ENCODE measurements at places on chromosomes 1 and 21.

- peak; percentile 42 for DNase-seq
These were observed at the start of the genes FBXO2 and FBXO44 for GRCh38 chr1:11654137-11654938. FBXO2 (minus strand) TSS chr1:11654429; CDS start chr1:11654340, 89 bp downstream. FBXO44 (plus strand) TSS chr1:11654877; CDS start chr1:11655836, 959 bp downstream.

GRCh38 chr1:229562686-229563085 lies 4.2 kb upstream of the ABCB10 start:
- DNase-seq: no peak

DNA sequence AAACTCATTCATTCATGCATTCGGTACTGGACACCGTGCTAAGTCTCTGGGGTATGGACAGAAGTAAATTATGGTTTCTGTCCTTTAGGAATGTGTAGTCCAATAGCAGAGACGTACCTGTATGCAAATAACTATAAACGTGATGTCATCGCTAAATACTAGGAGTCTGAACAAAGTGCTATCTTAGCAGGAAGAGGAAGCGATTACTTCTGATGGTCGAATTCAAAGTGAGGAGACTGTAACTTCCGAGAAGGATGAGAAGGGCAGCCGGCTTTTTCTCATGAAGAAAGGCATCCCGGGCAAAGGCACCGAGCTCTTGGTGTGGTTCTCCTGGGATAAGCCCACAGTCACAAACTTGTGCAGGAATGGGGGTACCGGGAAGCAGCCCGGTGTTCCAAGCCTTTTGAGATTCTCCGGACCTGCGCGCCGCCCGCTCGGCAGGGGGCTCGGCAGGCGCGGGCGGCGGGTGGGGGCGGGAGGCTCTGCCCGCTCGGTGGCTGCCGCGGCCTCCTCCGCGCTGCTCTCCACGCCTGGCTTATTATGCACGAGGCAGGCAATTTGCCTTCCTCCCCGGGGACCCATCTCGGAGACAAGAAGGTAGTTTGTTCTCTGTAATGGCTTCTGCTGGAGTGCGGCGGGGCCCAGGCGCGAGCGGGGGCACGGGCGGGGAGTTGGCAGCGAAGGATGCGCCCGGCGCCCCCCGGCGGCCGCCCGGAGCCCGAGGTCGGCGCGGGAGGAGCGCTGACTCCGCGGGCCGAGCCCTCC lies 67.5 kb upstream of the CD1D start:
- no peak for DNase-seq

DNA sequence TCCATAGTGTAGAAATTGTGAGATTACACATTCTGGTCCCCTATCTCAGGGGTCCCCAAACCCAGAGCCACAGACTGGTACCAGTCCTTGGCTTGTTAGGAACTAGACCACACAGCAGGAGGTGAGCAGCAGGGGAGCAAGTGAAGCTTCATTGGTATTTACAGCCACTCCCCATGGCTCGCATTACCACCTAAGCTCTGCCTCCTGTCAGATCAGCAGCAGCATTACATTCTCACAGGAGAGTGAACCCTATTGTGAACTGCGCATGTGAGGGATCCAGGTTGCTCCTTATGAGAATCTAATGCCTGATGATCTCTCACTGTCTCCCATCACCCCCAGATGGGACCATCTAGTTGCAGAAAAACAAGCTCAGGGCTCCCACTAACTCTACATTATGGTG lies 229.7 kb upstream of the IRF2BP2 start:
- DNase-seq: peak; percentile 12

DNA sequence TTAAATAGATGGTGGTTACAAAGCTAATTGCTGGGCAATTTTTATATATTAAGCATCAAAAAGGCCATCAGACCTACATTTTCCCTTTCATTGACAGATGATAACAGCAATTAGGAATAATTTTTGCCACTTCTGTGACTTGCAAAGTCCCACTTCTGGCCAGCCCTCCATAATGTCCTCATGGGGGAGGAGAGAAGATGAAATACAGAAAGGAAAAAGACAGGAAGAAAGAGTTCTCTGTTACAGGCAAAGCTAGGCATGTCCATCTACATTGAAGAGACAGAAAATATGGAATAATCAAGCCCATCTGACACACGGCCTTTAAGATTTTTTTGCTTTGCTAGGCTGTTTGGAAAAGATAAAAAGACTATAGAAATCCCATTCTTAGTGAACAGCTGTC lies 108.0 kb downstream of the ENAH start:
- no peak for DNase-seq

GRCh38 chr1:157193702-157194391 lies 55.7 kb upstream of the ETV3 start:
- DNase-seq: peak; percentile 66

DNA sequence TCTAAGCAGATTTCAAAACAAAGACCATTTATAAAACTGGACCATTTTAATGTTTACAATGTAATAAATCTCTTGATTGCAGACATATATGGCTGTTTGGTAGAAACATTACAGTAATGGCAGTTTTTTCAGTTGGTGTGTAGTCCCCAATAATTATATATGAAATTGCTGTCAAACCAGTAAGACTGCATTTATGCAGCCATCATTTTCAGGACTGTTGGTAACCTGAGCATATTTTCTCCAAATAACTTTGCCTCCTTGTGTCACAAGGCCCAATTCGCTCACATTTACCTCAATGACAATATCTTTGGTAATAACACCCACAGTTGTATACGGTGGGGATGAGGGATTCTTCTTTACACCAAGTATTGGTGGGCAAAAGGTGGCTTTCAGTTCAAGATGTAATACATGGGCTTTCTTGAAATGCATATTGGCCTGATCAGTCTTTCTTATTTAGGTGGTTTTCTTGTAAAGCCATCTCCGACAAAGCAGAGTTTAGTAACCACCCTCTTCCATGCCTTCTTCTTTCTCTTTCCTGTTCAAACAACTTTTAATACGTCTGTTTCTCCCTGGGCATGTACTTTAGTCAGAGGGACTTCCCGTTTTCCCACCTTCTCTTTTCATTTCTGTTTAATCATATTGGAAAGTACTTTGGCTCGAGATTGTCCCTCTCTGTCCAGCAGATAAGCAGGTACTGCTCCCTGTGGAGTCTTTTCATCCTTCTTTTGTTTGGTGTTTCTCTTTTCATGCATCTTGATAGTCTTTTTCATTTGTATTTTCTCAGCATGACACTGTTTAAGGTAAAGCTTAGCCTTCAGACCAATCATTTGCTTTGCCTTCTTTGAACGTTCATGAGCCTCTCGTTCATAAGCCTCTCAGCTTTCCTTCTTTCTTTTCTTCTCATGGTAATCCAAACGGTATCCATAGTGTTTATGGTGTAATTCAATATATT lies 30.4 kb downstream of the ATP2B4 start:
- no peak for DNase-seq

DNA sequence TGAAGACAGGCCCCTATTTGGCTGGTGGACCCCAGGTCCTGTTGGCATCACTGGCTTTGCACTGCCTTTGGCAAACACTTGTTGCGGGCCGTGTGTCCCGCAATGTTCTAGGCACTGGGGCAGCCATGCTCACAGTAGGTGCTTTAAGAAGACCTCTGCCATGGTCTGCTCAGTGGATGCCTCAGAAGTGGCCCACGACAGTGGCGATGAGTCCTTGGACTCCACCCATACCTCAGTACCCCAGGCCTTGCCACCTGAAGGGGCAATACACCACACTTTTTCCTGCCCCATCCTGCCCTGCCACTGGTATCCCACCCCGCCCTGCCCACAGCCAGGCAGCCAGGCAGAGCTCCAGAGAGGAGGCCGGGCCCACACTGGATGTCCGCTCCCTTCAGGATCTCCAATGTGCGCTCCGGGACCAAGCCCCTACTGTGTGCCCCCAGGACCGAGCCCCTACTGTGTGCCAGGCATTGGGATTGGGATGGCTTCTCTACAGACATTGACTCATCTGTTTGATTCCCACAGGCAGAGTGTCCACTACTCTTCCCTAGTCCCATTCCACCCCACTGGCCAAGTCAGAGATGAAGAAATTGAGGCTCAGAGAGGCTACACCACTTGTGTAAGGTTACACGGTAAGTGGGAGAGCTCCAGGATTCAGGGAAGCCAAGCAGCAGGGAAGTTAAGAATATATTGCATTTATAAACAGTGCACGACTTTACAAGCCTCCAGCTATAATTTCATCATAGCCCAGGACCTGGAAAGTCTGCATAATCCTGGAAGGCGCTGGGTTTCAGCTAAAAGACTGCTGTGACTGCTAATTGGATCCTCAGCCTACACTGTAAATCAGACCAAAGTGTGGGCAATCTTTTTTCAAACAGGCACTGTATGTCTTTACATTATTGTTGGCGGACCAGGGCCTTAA lies 101.6 kb downstream of the DMRTB1 start:
- no peak for DNase-seq

DNA sequence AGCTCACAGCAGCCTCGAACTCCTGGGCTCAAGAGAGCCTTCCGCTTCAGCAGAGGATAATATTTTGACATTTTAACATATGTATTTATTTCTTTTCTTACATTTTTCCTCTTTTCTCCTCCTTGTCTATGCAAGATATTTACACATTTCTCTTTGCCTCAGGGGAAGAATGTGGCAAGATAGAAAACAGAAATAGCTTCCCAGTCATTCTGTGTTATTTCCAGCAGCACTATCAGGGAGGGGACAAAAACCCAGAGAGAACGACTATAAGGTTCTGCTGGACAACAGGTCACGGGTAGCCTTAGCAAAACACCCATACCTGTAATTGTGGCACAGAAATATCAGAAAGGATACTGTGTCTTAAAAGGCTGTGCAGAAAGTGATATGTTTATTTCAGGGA lies 7.9 kb downstream of the CD1D start:
- DNase-seq: no peak

- no peak for DNase-seq
These were observed 2.8 kb downstream of the SKI start for GRCh38 chr1:2230781-2231531.

DNA sequence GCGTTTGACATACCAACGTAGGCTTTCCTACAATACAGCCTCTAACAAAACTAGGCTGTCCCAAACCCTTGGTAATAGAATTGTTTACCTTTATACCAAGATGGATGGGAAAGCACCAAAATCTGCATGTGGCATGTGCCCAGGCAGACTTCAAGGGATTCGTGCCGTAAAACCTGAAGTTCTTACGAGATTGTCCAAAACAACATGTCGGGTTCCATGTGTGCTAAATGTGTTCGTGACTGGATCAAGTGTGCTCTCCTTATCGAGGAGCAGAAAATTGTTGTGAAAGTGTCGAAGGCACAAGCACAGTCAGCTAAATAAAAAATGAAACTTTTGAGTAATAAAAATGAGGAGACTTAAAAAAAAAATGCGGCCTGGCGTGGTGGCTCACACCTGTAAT lies 5.1 kb downstream of the RPS27 start:
- DNase-seq: no peak

DNA sequence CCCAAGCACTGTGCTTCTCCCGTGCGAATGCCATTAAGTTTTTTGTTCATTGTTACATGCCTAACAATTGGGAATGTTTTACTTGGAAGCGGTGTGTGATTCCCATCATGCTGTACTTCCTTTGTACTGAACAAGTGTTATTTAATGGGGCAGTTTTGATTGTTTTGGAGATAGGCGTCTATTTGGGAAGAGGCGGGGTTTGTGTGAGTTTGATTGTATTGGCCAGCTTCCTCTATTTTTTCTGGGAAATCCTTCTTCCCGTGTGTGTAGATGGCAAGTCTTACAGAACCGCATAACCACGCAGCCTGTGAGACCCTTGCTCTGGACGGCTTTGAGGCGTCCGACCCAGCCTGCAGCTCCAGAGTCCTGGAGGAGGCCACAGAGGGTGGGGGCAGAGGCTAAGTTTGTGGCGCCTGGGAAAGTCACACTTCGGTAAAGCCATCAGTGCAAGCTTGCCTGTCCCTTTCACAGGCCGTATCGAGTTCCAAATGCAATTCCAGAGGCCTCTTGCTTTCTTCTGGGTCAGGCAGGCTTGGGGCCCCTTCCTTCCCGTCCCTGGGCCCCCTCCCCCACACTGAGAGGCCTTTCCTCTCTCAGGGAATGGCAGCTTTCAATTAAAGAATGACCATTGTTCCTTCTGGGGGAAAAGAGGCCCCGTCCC lies 210.3 kb downstream of the TOMM20 start:
- no peak for DNase-seq

DNA sequence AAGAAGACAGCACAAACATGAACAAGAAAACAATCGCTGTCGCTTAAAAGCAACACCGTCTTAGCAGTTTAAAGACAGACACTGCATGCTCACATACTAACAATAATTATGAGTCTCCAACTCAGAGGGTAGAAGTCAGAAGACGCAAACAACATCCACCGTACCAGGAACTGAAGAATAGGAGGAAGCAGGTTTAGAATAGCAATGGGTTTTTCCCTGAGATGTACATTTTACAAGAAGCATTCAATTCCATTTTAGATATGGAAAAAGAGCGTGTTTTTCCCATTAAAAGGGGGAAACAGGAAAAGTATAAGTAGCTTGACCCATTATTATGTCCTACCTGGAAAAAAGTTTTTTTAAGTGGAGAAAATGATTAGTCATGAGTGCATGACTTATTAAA lies 34.5 kb upstream of the KCNE1 start:
- DNase-seq: no peak

- DNase-seq: no peak
These were observed 18.5 kb downstream of the TP73 start for GRCh38 chr1:3670823-3671265.

DNA sequence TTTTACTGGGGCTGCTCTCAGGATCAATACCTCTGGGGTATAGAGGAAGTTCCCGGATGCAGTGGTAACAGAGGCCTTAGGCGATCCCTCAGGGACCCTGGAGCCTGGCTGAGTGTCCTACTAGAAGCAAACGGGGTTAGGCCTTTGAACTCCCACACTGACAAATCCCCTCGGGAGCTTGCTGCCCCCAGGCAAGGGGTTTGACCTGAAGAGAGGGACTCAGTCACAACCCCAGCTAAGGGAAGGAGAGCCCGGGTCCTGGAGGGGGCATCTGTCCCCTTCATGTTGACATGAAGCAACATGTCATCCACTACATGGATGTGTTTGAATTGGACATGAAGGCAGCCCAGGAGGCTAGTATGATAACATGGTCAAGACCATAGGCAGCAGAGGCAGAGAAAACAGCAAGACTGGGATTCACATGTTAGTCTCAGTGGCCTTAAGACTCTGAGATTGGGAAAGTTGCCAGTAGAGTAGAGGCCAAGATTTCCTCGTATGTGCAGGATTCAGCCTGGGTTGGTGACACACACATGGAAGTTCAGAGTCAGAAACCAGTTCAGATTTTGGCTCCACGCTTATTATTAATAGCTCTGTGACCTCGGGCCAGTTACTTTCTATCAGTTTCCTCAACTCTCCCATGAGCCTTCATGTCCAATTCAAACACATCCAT lies 101.5 kb downstream of the KCNN3 start:
- no peak for DNase-seq

GRCh38 chr1:220655509-220655908 lies 34.7 kb upstream of the C1orf115 start:
- DNase-seq: no peak

DNA sequence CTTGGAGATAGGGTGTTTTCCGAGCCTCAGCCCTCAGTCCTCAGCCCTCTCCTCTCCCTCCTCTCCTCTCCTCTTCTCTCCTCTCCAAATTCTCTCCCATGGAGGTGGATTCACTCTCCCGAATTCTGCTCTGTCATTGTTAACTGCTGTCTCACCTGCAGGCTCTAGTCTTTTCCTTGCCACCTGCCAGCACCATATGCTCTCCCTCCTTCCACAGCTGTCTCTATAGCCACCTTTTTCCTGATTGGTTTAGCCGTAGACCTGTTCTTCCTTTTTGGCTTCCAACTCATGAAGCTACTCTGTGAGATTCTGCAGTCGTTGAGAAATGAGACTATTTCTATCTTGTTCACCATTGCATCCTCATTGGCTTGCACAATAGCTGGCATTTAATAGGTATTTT lies 19.7 kb downstream of the COG2 start:
- DNase-seq: no peak
